ENCODE measurements at places on chromosomes 1 and 21.

GRCh38 chr1:170993717-170994116 lies 58.4 kb downstream of the MROH9 start:
- no peak for DNase-seq

DNA sequence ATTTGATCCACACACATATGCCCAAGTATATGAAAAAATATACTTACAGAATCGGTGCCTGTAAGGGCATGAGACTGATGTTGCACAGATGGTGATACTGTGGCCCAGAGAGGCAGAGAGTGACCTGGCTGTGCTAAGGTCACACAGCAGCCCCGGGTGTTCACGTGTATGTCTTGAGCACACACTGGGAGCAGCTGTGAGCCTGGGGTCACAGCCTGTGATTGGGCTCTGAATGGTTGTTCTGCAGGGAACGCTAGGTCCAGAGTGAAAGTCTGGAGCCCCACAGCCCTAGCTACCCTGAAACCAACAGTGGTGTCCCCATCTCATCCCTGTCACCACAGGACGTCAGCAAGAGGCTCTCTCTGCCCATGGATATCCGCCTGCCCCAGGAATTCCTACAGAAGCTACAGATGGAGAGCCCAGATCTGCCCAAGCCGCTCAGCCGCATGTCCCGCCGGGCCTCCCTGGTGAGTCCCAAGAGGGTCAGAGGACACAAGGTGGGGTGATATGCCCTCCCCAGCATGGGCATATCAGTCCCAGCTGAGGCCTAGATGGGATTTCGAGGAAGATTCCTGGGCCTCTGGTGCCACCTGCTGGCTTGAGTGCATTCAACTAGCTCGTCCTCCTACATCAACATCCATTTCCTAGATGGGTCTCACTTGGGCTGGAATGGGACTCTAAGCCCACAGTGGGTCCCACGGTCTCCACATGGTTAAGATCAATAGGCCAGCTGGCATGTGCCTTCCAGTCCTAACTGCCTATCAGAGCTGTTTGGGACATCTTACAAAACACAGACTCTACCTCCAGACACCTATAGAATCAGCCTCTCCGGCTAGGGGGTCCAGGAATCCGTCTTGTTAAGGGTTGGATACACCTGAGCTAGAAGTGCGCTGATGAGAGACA lies 19.7 kb downstream of the CDK18 start:
- DNase-seq = peak; percentile 86

GRCh38 chr21:34636961-34637360 lies 22.0 kb upstream of the RCAN1 start:
- no peak for DNase-seq

GRCh38 chr21:32819694-32820093 lies 48.1 kb upstream of the PAXBP1 start:
- DNase-seq = no peak

DNA sequence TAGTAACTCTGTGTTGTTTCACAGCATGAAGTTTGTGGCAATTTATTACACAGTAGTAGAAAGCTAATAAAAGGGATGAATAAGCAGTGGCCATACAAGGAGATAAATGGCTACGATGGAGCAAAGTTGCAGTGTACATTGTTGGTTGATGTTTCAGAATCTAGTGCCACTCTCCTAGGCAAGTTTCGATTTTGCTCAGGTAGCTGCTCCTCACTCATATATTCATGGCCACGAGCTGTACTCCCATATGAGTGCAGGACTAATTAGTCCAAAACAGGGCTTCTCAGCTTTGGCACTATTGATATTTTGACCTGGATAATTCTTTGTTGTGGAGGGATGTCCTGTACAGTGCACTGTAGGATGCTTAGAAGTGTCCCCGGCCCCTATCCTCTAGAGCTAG lies 30.0 kb upstream of the ATP1A1 start:
- no peak for DNase-seq

Data from inflammatory macrophage (primary cell).